Epithelial cell of alveolus of lung (primary cell): ENCODE measurements at places on chromosomes 7 and 10. TPM values are rescaled to one million over a fixed set of nuclear protein-coding genes. Genes with fewer than 3 reads are reported as not detected.

Gene LRRD1
- 0.26 and 0.56 TPM in 2 replicates for total RNA-seq

Gene DLX5
- total RNA-seq, result 0.13 TPM in 1 of 2 replicates, not detected in the other

Gene RAB18
- total RNA-seq, result 29.1 and 39.4 TPM in 2 replicates

Gene ITGA8
- total RNA-seq, result under 0.01 and 1.6 TPM in 2 replicates

Gene UCN3
- total RNA-seq, result not detected in 2 replicates

Gene AGR2
- total RNA-seq, result 5.2 TPM in 1 of 2 replicates, not detected in the other

Gene C10orf62
- not detected in 2 replicates for total RNA-seq

Gene SKIDA1
- total RNA-seq, result 1.7 and 3.0 TPM in 2 replicates

Gene VSTM4
- total RNA-seq, result 1.4 and 6.6 TPM in 2 replicates
